ENCODE measurements at places on chromosomes 4 and X.

DNA sequence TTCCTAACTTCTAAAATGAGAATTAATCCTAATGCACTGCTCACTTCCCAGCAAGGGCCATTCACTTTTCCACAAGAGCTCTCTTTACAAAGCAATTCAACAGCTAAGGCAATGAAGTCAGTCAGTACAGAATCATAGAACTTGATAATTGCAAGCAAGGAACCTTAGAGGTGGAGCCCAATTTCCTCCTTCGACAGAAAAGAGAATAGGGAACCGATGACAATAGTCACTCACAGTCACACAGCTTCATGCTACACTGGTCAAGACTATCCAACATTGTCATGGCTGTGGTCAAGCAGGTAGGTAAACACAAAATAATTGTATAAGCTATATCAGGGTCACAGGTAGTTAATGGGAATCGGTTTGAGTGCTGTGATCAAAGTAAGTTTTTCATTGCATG, 90.0 kb downstream of the ELOVL6 start:
- DNase-seq = no peak

DNA sequence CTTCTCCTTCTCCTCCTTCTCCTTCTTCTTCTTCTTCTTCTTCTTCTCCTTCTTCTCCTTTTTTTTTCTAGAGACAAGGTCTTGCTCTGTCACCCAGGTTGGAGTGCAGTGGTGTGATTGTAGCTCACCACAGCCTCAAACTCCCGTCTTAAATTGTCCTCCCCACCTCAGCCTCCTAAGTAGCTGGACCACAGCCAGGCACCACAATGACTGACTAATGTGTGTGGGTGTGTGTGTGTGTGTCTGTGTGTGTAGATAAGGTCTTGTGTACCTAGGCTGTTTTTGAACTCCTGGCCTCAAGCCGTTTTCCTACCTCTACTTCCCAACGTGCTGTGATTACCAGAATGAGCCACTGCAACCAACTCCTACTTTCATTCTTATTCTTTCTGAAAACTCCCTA, 390.9 kb downstream of the ADAM29 start:
- peak; percentile 43 for DNase-seq

GRCh38 chr4:143336781-143337599, at the start of gene GAB1:
Gene GAB1, plus strand, starts transcription at chr4:143336876. Its CDS starts 313 bp downstream, at chr4:143337189.
- peak; percentile 76 for DNase-seq

DNA sequence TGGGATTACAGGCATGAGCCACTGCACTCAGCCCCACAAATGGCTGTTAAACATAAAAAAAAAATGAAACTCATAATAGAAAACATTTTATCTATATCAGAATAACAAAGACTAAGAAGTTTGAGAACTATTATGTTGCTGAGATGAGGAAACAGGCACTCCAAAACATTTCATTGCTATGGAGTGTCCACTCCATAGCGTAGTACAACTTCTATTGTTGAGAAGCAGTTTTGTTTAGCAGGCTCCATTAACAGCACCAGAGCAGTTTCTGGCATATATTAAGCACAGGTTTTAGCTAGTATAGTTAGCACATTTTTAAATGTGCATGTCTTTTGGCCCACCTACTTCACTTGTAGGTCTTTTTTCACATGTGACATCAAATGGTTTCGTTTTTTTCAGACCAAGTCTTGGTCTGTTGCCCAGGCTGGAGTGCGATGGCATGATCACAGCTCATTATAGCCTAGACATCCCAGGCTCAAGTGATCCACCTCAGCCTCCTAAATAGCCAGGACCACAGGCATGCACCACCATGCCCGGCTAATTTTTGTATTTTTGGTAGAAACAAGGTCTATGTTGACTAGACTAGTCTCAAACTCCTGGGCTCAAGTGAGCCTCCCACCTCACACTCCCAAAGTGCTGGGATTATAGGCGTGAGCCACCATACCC, 5.8 kb downstream of the HMGB2 start:
- DNase-seq = no peak

- DNase-seq = no peak
Observed at GRCh38 chr4:185480016-185480732, 8.6 kb upstream of the CCDC110 start.

DNA sequence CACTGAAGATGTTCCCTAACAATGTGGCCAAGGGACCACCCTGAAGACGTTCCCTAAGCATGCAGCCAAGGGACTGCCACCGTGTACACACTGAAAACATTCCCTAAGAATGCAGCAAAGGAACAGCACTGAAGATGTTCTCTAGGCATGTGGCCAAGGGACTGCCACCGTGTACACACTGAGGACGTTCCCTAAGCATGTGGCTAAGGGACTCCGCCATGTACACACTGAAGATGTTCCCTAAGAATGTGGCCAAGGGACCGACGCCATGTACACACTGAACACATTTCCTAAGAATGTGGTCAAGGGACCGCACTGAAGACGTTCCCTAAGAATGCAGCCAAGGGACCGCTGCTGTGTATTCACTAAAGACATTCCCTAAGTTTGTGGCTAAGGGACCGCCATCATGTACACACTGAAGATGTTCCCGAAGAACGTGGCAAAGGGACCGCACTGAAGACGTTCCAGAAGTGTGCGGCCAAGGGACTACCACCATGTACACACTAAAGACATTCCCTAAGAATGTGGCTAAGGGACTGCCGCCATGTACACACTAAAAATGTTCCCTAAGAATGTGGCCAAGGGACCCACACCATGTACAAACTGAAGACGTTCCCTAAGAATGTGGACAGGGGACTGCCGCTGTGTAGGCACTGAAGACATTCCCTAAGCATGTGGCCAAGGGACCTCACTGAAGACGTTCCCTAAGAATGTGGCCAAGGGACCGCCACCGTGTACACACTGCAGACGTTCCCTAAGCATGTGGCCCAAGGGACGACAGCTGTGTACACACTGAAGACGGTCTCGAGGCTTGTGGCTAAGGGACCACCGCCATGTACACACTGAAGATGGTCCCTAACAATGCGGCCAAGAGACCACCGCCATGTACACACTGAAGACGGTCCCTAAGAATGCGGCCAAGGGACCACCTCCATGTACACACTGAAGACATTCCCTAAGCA, 54.8 kb downstream of the DHRSX start:
- no peak for DNase-seq

DNA sequence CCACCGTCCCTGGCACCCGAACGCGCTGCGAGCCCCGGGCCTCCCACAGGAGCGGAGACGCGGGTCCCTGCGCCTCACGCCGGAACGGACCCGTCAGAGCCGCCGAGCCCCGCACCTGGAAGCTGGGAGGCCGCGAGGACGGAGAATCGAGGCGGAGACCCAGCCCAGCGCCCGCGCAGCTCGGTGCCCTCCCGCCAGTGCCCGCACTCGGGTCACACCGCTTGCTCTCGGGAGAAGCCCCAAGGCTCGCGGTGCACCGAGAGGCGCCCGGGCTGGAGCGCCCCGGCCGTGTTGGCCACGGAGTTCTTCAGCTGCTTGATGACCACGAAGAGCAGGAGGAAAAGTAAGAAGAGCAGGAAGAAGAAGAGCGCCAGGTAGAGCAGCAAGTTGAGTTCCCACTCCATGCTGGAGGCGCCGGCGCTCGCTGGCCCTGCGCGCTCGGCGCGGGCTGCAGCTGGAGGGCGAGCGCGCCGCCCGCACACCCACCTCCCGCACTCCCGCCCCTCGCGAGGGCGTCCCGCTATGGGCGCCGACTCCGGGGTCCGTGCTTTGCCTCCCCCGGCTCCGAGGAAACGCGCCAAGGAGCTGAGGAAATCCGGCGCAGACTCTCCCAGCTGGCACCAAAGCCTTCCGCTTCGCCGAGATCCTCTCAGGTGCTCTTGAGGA, at the start of gene SMIM43:
Gene SMIM43 (minus strand): TSS at position 463 of the 666 bp plus-strand sequence. CDS start 59 bp downstream, at position 404.
- DNase-seq = no peak

- DNase-seq = no peak
Observed at GRCh38 chr4:177789610-177790009, 347.4 kb upstream of the AGA start.

- no peak for DNase-seq
Observed at GRCh38 chr4:145644699-145645098, 25.5 kb downstream of the MMAA start.

DNA sequence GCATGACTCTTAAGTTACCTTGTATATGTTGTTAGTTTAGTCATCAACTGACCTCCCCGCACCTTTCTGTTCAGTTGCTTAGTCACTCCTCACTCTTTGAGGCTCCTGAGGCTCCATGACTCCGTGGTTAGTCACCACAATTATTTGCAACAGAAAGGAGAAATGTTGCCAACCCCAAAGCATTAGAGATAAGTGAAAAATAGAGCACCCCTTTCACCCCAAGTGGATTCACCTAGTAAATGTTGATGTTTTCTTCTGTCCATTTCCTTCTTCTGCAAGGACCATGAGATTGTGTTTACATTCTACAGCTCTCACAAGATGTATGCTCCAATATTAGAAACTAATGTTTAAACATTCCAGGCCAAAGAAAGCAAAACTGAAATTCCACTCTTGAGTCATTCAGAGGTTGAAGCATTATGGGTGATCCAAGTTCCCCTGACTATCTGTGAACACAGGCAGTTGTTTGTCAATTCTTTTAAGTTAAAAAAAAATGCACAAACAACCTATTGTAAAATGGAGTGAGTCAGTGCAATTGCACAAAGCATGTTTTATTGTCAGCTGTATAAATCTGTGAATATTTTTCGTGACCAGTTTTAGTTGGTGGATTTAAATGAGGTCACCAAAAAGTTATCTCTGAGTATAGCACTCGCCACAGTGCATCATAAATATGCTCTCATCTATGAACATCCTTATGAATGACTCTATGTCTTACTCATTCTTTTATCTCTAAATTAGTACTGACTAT, 552.4 kb upstream of the MAGEB2 start:
- DNase-seq = peak; percentile 95

DNA sequence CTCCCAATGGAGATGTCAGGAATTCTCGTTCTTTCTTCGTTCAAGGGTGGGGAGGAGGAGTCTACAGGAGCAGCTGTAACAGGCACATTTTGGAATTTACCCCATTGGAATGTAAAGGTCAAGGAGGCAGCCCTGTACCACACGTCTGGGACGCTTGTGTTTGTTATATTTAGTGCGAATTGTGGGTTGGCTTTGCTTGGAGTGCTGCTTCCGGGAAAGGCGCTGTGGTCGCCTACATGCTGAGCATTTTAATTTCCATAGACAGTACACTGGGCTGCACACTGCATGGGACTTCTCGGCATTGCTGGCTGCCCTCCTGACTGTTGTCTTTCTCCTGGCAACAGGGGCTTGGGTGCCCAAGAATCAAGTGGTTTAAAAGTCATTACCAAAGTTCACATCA, 12.8 kb downstream of the GYG2 start:
- DNase-seq = no peak

Measured in PC-3 (cell line).